ENCODE measurements at places on chromosomes 12 and 14.

DNA sequence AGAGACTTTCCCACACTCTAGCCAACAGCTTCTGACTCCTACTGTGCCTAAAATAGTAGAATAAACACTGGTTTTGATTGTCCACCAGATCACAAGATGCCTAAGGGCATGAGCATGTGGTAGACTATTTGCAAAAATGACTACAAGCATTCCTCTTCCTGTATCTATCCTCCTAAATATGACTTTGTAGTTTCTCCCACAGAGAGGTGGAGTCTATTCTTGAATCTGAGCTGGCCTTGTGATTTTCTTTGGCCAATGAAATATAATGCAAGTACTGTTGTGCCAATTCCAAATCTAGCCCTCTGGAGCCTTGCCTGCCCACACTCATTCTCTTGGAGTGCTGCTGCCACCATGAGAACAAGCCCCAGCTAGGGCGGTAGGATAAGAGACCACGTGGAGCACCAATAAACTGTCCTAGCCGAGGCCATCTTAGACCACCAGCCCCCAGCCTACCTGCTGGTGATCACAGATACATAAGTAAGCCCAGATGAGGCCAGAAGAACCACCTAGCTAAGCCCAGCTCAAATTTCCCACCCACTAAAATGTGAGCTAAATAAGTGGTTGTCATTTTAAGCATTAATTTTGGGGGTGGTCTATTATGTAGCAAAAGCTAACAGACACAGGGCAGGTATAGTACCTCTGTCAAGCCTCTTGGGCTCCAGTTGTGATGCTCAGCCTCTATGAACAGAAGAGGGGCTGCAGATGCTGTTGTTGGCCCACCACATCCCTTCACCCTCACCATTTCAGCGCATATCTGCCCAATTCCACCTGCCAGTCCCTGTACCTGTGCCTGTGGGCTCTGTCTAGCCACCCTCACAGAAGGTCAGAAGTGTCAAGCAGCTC lies 17.9 kb downstream of the ZFP36L1 start:
- peaks cover 12% of the 10 kb centered on the region for H3K36me3 ChIP-seq
- peaks cover 41% of the 10 kb centered on the region for H3K4me1 ChIP-seq
- no peak for DNase-seq
- no peaks in the 10 kb centered on the region for H3K27me3 ChIP-seq
- no peak overlapping the region for H3K4me3 ChIP-seq

GRCh38 chr12:32139064-32139421 lies 32.4 kb downstream of the BICD1 start:
- H3K27me3 ChIP-seq: no peaks in the 10 kb centered on the region
- peaks cover 1% of the 10 kb centered on the region for H3K36me3 ChIP-seq
- peak overlapping the region; percentile 78 for H3K4me3 ChIP-seq
- no peak for DNase-seq

DNA sequence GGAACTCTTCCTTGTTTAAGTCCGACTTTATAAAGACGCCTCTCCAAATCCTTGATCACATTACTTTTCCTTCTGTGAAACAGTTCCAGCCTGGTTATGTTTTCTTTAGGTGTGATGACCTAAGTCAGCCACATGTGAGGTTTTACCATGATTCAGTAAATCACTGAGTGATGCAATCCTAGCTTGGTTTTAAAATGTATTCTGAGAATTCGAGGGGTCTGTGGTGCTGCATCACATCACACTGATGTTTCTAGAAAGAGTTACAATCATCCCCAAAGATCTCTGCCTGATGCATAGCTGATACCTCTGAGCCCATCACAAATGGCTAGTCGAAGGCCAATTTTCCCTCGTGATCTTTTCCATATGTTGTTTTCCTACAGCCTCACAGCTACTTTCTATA lies 152.7 kb downstream of the ANO2 start:
- H3K36me3 ChIP-seq: no peaks in the 10 kb centered on the region
- H3K4me1 ChIP-seq: no peaks in the 10 kb centered on the region
- DNase-seq: no peak
- peaks cover 5% of the 10 kb centered on the region for H3K27me3 ChIP-seq
- H3K4me3 ChIP-seq: no peak overlapping the region
- no peak overlapping the region for H3K27ac ChIP-seq

DNA sequence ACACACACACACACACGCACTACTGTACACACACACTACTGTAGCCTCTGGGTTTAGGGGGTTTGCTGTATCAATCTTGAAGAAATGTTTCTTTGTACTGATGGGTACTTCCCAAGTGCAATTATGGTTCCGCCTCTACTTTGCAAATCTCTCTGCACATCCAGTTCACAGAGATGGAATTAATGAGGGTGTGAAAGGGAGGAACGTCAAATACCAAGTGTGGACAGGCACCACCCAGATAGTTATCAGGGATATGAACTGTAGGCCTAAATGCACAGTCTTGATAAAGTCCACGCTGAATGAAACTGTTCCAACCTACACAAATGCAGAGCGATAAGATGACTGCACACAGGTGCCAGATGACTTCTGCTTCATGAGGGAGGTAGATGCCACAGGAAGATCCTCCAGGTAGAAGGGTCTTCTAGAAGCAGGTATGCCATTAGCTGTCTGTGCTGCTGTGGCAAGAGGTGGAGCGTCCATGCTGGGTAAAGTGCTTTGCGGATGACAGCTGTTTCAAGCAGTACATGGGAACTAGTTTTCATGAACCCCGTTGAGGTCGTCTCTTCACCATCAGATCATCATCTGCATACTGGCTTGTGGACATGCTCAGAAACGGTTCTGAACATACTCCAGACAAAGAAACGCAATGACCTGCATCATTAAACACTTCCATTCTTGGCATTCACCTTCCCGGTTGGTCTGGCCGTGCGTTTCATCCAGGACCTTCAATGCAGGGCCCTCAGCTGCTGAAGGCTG lies 314.3 kb upstream of the RTL1 start:
- H3K4me3 ChIP-seq: no peak overlapping the region
- no peaks in the 10 kb centered on the region for H3K4me1 ChIP-seq
- H3K27me3 ChIP-seq: peaks cover 2% of the 10 kb centered on the region

- no peaks in the 10 kb centered on the region for H3K36me3 ChIP-seq
- H3K4me3 ChIP-seq: no peak overlapping the region
Observed at GRCh38 chr12:3376779-3377455, 114.1 kb upstream of the PRMT8 start.

- H3K27ac ChIP-seq: no peak overlapping the region
- H3K36me3 ChIP-seq: no peaks in the 10 kb centered on the region
- no peaks in the 10 kb centered on the region for H3K4me1 ChIP-seq
- DNase-seq: no peak
Observed at GRCh38 chr12:106066051-106066705, 72.6 kb downstream of the NUAK1 start.

GRCh38 chr12:131046813-131047788 lies 93.4 kb downstream of the ADGRD1 start:
- no peak for DNase-seq
- no peak overlapping the region for H3K4me3 ChIP-seq
- peaks cover 7% of the 10 kb centered on the region for H3K27me3 ChIP-seq
- H3K4me1 ChIP-seq: no peaks in the 10 kb centered on the region

- H3K4me3 ChIP-seq: no peak overlapping the region
- H3K36me3 ChIP-seq: peaks cover 22% of the 10 kb centered on the region
- H3K27me3 ChIP-seq: no peaks in the 10 kb centered on the region
- H3K4me1 ChIP-seq: peaks cover 21% of the 10 kb centered on the region
- no peak for DNase-seq
- no peak overlapping the region for H3K27ac ChIP-seq
Observed at GRCh38 chr14:89270439-89271227, 146.4 kb downstream of the FOXN3 start.

DNA sequence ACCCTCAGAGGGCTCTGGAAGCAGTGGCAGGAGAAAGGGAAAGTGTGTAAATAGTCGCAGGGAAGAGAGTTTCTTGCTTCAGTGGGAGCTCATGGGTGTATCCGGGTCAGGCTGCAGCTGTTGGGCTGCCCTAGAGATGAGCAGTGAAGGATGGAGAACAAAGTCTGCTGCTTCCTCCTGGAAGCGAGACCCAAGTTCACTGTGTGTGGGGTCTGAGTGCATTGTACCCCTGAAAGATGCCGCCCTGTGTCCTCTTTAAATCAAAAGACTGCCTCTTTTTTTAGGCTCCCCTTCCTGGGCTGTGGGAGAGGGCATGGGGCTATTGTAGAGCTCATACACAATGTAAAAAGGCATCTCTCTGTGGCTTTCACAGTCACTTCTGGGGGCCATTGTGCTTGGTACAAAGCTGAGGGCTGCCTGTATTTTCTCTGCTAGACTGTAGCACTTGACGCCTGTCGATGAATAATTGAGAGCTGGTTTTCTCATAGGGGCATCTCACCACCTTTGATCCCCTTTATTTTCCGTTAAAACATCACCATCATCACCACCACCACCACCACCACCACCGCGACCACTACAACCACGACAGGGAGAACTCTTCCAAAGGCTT lies 16.7 kb downstream of the CHST11 start:
- DNase-seq: peak; percentile 53
- H3K27ac ChIP-seq: peak overlapping the region; percentile 79
- H3K4me1 ChIP-seq: peaks cover 77% of the 10 kb centered on the region
- peaks cover 31% of the 10 kb centered on the region for H3K36me3 ChIP-seq

DNA sequence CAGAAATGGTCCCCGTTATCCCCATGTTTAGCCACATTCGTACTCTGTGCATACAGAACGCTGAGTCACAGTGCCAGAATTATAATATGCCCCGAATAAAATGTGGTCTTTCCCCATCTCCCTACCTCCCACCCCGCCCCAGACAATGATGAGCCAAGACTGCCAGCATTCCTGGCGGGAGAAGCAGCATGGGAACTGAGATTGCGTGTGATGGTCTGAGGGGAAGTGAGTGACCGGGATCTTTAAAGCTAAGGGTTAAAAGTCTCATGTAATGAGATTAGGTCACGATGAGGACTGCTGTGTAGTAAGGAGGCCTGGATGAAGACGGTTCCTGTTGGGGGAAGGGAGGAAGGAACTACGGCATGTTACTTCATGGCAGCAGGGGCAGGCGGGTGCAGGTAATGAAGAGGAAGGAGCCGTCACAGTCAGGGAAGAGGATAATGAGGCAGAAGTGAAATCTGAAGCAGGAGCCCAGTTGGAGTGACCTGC lies 243.3 kb upstream of the FKBP4 start:
- DNase-seq: no peak
- no peaks in the 10 kb centered on the region for H3K4me1 ChIP-seq
- no peaks in the 10 kb centered on the region for H3K36me3 ChIP-seq
- H3K27me3 ChIP-seq: peaks cover 2% of the 10 kb centered on the region

DNA sequence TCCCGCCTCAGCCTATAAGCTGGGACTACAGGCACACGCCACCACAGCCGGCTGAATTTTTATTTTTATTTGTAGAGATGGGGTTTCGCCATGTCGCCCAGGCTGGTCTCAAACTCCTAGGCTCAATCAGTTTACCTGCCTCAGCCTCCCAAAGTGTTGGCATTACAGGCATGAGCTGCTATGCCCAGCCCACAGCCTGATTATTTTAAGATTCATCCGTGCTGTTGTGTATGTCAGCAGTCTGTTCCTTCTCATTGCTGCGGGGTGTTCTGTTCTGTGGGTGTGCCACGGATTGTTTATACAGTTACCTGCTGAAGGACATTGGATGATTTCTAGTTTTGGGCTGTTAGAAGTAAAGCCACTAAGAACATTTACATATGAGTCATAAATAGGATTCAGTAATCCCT lies 9.6 kb upstream of the EP400 start:
- H3K4me1 ChIP-seq: no peaks in the 10 kb centered on the region
- H3K27me3 ChIP-seq: no peaks in the 10 kb centered on the region
- H3K36me3 ChIP-seq: peaks cover 10% of the 10 kb centered on the region
- H3K27ac ChIP-seq: no peak overlapping the region
- DNase-seq: peak; percentile 7
- no peak overlapping the region for H3K4me3 ChIP-seq

GRCh38 chr12:22684140-22685118 lies 59.5 kb downstream of the ETNK1 start:
- H3K4me1 ChIP-seq: peaks cover 17% of the 10 kb centered on the region
- H3K4me3 ChIP-seq: no peak overlapping the region
- no peaks in the 10 kb centered on the region for H3K27me3 ChIP-seq
- peaks cover 16% of the 10 kb centered on the region for H3K36me3 ChIP-seq

DNA sequence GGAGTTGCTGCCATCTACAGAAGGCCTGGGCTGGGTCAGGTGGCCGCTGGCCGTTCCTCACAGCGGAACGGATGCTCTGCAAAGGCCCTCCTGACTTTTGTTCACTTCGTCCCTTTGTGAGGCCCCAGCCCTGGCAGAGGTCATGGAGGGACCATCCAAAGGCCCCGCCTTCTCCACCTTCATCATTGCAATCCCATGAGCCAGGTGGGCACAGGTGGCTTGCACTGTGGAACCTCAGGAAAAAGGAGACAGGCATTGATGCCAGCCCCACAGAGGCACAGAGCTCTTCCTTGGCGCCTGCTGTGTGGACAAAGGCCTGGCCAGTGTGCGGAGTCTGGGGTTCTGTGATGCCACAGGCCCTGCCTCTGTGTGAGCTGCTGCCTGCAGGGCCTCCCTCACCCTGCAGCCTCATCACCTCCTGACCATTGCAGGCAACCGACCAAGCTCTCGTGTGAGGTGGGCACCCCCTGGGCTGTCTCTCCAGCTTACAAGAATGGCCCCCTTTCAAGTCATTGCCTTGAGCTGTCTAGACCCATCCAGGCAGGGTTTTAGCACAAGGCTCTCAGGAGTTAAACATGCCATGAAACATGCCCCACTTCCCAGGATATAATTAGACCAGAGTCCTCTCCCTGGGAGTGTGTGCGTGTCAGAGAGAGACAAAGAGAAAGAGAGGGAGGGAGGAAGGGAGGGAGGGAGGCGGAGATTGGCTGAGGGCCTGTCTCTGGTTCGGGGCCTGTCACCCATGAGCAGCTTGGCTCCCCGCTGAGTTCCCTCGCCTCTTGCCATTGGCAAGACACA lies 19.3 kb downstream of the NFKBIA start:
- H3K36me3 ChIP-seq: no peaks in the 10 kb centered on the region
- H3K4me1 ChIP-seq: no peaks in the 10 kb centered on the region
- DNase-seq: no peak
- H3K4me3 ChIP-seq: no peak overlapping the region
- H3K27ac ChIP-seq: no peak overlapping the region

GRCh38 chr14:68937471-68938270 lies 41.4 kb downstream of the ACTN1 start:
- peak; percentile 51 for DNase-seq
- peaks cover 38% of the 10 kb centered on the region for H3K4me1 ChIP-seq
- peak overlapping the region; percentile 20 for H3K4me3 ChIP-seq
- H3K36me3 ChIP-seq: peaks cover under 1% of the 10 kb centered on the region

DNA sequence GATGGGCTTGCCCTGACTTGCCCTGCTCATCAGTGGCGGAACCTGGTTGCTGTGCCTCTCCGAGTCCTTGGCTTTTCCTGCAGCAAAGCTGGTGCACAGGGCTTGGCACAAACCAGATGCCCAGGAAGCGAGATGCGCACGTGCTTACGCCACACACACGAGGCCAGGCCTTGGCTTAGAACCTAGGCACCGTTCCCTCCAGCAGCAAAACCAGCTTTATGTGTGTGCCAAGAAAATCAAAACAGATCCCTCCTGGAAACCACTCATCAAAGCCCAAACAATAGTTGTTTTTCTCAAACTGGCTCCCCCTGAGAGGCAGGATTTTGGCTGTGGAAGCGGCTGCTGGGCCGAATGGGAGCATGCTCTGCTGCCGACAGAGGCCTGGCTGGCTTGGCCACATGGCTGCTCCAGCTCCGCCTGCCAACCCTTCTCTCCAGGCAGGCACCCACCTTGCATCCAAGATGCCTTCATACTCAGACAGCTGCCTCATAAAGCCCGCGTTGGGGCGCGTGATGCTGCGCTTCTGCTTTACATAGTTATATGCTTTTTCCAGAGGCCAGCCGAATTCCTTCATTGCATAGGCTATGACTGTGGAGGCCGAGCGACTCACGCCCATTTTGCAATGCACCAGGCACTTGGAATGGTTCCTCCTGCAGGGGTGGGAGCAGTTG lies 58.7 kb downstream of the SSH1 start:
- peaks cover 6% of the 10 kb centered on the region for H3K36me3 ChIP-seq
- H3K27me3 ChIP-seq: no peaks in the 10 kb centered on the region
- H3K27ac ChIP-seq: no peak overlapping the region
- H3K4me1 ChIP-seq: peaks cover 6% of the 10 kb centered on the region
- no peak overlapping the region for H3K4me3 ChIP-seq

GRCh38 chr14:98227000-98227726 lies 1044.8 kb downstream of the BCL11B start:
- H3K27ac ChIP-seq: peak overlapping the region; percentile 82
- DNase-seq: peak; percentile 58
- peaks cover 59% of the 10 kb centered on the region for H3K4me1 ChIP-seq
